ENCODE measurements at places on chromosomes 6 and 20.

DNA sequence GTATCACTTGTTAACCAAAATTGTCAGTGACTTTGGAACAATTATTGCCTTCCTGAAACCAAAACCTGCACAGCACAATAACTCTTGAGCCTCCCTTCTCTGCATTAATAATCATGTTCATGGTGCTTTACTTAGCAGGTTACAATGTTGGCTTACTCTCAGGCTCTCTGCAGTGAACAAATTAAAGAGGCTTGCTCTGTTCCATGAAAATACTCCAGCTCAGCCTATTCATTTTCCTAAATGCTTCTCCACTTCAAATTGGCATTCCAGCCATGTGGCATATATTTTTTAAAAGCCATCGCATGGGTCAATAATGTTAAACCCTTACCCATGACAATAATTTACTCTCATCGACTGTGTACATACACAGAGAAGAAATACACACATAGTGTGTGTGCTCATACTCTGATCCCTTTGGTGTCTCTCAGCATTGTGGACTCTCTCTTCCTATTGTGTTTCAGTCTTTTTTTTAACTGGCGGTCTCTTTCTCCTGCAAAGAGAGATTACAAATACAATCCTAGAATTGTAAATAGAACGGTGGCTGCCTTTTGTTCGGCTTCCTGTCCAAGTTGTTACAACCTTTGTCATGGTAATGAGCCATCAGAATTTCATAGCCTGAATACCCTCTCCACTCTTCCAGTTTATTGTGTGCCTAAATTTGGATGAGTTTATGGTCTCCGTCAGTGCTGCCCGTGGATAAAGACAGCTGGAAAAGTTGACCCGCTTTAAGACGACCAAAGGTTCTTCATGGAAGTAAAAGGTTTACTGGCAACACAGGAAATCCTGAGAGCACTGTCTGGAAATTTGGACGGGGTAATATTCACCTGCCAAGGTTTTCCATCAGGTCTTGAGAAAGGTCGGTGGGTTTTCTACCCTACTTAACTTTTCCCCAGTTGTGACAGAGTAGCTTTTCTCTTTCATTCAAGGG lies 263.6 kb downstream of the CD83 start:
- DNase-seq = no peak

DNA sequence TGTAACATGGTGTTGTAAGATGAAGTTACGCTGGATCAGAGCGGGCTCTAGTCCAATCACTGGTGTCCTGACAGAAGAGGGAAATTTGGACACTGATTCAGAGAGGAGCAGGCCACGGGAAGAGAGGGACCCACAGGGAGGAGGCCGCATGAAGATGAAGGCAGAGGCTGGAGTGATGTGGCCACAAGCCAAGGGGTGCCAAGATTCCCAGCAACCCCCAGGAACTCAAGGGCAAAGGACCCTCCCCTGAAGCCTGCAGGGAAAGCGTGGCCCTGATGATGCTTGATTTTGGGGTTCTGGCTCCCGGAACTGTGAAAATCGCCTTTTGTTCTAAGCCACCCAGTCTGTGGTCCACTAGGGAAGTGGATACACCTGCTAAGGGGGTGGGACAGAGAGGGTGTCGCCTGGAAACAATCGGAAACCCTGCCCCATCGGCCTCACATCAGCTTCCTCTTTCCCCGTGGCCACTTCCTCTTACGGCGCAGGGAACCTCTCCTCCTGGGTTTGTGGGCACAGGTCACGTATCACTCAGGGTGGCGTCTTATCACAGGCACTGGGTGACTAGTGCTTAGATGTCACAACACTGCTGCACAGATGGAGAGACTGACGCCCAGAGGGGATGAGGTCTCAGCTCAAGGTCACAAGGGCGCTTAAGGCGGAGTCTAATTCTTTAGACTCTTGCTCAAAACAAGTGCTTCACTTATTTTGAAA lies 58.0 kb downstream of the SULF2 start:
- no peak for DNase-seq

GRCh38 chr6:119052292-119052889 lies 26.1 kb downstream of the FAM184A start:
- DNase-seq = no peak

- peak; percentile 60 for DNase-seq
Observed at GRCh38 chr6:135183532-135184440, 2.7 kb downstream of the MYB start.

DNA sequence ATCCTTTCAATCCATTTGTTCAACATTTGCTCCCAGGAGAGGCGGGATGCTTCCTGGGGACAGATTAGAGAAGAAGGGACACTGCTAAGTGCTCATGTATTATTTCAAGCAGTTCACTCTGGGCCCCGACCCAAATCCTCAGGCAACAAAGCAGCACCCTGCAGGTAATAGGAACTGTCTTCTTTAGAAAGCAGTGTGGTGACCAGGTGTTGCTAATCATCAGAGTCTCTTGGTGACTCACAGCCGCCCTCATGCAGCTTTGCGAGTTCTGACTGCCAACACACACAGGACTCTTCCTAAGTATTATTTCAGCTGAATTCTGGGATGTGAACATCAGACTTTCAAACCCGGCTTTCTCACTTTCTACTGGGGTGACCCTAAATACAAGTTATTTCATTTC lies 356.4 kb downstream of the PRKN start:
- DNase-seq = no peak

DNA sequence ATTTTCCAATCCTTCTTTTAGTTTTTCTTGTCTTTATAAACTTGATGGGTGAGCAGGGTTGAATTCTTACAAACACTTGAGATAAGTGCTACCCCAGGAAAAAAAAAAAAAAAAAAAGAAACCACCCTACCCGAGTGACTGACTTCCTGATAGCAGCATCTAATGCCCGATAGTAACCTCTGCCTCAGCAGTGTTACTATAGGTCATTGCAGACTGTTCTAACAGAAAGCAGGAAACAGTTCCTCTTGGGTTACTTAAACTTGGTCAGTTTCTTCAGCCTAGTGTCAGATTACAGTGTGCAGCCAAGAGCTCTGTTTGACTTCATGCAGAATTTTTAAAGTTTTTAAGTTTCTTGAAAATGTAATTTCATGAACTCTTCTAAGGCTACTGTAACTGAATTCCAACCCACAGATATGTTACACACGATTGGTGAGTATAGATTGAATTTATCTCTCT lies 2.1 kb downstream of the MYLIP start:
- peak; percentile 22 for DNase-seq
